Activated CD8-positive, alpha-beta T cell treated with anti-CD3 and anti-CD28 coated beads, Interleukin-2, amount 10 ng/mL, durations not matched to agents 7 days and 5 days (primary cell): ENCODE measurements at places on chromosomes 6 and 20.
A peak's percentile ranks its signal among the peaks of the same experiment; 100 is the strongest.

DNA sequence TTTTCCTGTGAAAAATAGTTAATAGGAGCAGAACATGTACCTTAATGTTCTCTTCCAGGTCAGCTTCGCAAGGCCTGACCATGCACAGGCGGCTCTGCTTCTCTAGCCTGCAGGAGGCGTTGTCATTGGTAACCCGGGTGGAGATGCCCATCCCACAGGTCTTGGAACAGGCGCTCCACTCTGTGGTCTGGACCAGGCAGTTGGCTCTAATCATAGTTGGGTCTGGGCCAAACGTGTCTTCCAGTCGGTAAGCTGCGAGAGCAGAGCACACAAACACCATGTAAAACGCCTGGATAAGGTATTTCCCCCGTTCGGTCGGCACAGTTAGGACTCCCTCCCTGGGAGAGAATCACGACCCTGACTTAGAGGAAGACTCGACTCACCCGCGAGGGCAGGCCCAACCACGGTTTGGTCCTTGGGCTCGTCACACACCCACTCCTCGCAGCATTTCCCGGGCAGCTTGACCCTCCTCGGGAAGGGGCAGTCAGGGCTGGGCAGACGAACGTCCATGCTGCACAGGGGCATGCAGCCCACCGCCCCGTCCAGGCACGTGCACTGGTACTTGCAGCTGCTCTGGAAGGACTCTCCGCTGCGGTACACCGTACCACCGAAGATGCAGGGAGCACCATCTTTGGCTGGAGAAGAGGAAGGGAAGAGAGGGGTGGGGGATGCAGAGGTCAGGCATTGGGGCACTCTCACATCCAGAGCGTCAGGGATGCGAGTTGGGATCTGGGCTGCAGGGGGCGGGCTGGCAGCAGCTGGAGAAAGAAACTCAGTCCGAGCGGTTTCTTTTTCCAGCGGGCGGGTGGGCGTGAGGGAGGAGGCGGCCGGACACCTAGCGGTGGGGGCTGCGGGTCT lies 1.0 kb downstream of the CCN2 start:
- peak; percentile 24 for DNase-seq

DNA sequence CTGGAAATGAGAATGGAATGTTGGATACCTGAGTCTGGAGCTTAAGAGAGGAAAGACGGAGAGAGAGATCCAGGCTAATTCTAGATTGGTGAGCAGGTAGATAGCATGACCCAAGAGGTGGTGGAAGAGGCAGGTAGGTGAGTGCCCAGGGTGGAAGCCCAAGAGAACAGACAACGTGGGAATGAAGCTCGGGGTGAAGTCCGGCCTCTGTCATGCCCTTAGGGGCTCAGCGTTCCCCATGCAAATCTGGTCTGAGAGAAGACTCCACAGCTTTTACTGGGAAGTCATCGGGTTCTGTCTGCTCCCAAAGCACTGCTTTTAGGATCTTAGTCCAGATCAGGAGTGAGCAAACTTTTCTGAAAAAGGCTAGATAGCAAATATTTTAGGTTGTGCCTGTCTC lies 3.6 kb downstream of the NELFCD start:
- no peak for DNase-seq

DNA sequence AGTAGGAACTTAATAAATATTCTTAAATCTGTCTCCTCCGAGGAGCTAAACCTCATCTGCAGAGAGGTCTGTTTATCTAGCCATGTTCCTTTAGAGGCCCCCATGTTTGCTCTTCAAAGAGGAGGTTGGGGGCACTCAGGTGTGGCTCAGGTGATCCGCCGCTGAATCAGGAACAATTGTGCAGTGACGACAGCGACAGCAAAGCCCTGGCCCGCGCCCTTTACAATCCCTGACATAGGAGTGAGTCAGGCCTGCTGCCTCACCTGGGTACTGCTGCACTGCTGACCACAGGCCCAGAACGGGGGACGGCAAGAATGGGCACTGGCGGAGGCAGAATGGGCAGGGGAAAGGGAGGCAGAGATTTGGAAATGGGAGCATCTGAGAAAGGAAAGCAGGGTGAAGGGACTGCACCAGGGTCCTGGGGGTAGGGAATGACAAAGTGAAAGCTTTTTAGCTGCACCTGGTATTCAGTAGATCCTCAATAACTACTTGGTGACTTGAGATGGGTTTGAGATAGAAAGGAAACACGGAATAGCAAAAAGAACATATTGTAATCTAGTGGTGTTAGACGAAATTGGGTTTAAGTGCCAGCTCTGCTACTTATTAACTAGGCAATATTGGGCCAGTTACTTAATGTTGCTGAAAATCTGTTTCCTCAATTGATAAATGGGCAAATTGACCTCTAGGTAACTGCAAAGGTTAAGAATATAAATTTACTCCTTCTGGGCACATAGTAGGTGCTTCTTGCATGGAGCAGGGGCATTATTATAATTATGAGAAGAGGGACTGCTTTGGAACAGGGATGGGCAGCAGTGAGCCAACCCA lies 5.4 kb upstream of the IER3 start:
- no peak for DNase-seq

DNA sequence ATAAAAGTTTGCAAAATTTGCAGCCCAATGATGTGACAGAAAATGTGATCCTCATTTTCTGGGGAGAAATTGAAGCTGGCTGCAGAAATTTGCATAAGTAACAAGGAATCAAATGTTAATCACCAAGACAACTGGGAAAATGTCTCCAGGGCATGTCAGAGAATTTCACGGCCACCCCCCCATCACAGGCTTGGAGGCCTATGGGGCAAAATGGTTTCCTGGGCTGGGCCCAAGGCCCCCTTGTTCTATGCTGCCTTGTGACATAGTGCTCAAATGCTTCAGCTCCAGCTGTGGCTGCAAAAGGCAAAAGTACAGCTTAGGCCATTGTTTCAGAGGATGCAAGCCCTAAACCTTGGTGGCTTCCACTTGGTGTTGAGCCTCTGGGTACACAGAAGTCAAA lies 1202.6 kb downstream of the EPHA7 start:
- no peak for DNase-seq

DNA sequence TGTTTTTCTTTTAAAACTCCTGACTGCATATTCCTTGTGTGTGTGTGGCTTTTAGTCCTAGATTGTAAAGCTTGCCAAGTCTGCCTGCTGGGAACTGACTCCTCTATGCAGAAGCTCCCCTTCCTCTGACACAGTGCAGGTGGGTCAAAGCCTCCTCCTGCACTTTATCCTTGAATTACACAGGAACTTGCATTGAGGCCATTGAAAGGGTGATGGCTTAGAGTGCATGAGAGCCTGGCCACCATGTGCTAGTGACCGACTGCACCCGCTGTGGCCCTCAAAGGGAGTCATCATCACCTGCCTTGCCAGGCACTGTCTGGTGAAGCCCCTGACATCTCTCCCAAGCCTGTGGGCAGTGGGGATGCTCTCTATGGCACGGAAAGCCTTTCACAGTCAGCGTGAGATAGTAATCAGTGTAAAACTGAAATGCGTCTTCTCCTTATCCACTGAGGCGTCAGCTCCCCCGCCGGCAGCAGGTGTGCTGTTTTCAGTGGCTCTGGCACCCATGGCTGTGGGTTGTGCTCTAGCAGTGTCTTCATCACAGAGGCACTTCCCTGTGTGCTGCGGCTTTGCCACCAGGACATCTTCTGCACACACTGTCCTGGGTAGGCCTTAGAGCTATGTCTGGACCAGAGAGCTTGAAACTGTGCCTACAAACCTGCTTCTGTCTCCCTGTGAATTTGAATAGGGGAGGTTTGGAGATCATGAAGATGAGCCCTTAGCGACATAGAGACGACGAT lies 87.9 kb downstream of the THBS2 start:
- peak; percentile 14 for DNase-seq

DNA sequence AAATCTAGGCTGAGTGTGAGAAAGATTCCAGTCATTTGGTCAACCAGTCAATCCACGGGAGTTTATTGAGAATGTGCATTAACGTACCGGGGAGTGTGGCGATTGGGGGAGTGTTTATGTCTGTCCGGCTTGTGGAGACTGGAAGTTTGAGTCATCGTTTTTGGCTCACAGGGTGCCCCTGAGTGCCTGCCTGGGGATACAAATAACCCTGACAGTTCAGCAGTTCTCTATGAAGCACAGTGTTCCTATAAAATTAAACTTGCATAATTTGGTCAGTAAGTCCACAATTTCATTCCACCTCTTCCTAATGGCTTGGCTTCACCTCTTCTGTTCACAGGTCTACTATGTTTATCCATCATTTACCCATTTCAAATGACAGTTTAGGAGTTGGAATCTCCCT lies 72.6 kb upstream of the PLEKHG1 start:
- no peak for DNase-seq

DNA sequence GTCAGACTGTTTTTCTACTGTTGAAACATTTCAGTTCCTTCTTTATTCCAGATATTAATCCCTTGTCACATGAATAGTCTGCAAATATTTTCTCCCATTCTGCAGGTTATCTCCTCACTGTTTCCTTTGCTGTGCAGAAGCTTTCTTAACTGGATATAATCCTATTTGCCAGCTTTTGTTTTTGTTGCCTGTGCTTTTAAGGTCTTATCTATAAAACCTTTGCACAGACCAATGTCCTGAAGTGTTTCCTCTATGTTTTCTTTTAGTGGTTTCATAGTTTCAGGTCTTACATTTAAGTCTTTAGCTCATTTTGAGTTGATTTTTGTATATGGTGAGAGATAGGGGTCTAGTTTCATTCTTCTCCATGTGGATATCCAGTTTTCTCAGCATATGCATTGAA lies 19.2 kb downstream of the NCOA6 start:
- no peak for DNase-seq

DNA sequence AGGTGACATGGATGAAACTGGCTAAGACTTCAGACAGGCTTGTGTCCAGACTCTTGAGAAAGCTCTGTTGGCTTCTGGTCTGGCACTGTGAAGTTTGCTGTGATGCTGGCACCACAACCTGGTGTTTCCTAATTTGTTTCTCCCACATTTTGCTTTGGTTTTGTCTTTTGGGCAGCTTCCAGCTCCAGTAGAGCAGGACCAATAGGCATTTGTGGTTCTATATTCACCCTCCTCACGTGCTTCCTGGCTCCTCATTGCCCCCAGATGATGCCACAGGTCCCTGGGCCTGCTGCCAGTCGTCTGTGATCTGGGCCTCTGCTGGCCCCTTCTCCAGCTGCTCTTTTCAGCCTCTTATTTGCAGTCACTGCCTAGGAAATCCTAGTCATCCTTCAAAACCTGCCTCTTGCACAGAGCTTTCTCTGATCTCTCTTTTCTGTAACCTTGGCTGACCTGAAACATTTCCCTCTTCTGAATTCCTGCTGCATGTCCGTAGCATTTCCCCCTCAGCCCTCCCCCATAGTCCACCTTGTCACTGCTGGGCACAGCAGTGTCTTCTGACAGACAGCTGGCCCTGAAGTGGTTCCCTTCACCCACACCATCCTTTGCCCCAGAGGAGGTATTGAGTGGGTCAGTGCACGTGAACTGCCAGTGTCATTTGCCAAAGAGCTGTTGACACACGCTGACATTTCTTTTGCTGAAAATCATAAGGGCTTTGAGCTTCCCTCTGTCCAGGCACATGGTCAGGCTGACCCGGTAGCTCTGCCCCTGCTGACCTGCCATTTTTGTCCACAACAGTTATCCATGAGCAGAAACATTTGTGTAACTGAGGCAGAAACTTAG lies 63.0 kb downstream of the PTPN1 start:
- DNase-seq, result no peak

GRCh38 chr6:722608-723007 lies 29.7 kb upstream of the EXOC2 start:
- no peak for DNase-seq

DNA sequence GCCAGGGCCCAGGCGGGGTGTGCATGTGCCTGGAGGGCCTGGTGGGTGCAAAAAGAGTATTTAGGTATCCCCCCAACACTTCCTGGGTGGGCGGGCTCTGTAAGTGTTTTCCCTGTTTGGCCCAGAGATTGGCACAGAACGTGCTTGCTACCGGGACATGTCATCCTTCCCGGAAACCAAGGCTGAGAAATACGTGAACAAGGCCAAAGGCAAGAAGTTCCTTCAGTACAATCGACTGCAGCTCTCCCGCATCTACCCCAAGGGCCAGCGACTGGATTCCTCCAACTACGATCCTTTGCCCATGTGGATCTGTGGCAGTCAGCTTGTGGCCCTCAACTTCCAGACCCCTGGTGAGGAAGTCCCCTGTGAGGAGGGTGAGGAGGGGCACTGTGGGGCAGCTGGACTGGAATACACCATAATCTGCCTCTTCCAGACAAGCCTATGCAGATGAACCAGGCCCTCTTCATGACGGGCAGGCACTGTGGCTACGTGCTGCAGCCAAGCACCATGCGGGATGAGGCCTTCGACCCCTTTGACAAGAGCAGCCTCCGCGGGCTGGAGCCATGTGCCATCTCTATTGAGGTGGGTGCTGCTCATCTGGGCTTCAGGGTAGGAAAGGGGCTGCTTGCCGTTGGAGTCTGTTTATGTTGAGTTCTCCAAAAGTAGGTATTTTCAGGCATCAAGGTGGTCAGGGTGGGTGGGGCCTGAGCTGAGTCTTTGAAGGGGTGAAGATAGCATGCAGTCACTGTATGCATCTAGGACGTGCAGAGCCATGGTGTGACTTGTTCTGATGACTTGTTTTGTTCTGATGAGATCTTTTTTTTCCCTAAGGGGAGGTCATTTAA lies 35.2 kb downstream of the PLCG1 start:
- DNase-seq, result no peak

GRCh38 chr6:39530201-39530759 lies 194.9 kb downstream of the KIF6 start:
- no peak for DNase-seq

DNA sequence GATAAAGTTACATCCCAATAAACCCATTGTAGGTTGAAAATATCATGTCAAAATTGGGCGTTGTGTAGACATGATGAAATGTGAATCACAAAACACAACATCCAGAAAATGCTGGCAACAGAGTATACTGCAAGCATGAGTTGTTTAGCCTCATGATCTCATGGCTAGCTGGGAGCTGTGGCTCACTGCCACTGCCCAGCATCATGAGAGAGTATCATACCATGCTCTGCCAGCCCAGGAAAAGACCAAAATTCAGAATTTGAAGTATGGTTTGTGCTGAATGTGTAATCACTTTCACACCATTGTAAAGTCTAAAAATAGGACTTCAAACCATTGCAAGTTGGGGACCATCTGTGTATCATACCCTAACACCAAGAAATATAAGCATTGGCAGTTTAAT lies 45.2 kb upstream of the SMAP1 start:
- DNase-seq, result no peak

GRCh38 chr20:58268936-58269619 lies 40.4 kb upstream of the RAB22A start:
- no peak for DNase-seq

DNA sequence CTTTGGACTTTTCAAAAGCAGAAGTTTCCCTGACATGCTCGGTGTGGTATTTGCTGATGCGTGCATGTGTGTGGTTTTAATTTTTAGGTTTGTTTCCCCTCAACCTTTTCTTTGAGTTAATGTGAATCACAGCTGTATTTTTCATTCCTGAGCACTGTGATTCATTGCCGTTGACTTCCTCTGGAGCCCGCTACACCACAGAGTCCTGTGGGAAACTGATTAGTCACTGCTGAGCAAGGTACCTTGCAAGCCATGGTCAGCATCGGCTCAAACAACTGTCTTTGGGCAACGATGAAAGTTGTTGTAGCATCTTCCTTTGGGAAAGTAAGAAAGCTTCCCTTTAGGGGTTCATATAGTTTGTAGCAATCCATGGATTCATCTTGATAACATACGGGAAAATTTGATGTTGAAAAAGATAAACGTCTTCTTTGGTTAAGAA lies 57.5 kb downstream of the RIN2 start:
- DNase-seq, result no peak
